ENCODE measurements at places on chromosomes 6 and 20. TPM values are rescaled to one million over a fixed set of nuclear protein-coding genes. Genes with fewer than 3 reads are reported as not detected.

SMPD2 gene
- polyA plus RNA-seq = 5.7 TPM

KIF25 gene
- not detected for polyA plus RNA-seq

GRCh38 chr20:36835453-36836198 is 40.3 kb upstream of the TLDC2 start:
- H3K4me3 ChIP-seq = peak overlapping the region; percentile 63
- peak; percentile 71 for DNase-seq
- no peaks in the 10 kb centered on the region for H3K27me3 ChIP-seq

SRMS gene
- not detected for polyA plus RNA-seq

DNA sequence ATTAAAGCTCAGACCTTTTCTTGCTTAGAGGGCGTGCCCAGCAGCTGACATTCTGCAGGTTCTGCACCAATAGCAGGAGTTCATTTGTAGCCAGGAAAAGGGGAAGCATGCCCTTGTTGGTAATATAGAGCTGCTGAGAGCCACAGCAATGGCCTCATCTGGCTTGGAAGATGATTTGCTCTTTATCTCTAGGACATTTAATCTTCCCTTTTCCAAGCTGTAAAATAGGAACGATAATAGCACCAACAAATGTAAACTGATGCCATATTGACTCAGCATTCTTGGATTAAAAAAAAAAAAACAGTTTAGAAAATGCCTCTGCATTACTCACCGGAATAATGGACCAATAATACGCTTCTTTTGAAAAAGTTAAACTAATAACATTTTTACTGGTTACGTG is 93.4 kb upstream of the SLC2A12 start:
- H3K27ac ChIP-seq = no peak overlapping the region
- H3K4me3 ChIP-seq = no peak overlapping the region
- no peaks in the 10 kb centered on the region for H3K27me3 ChIP-seq
- no peaks in the 10 kb centered on the region for H3K4me1 ChIP-seq
- no peak for DNase-seq
- no peaks in the 10 kb centered on the region for H3K36me3 ChIP-seq

NECAB3 gene
- 2.3 TPM for polyA plus RNA-seq

DNA sequence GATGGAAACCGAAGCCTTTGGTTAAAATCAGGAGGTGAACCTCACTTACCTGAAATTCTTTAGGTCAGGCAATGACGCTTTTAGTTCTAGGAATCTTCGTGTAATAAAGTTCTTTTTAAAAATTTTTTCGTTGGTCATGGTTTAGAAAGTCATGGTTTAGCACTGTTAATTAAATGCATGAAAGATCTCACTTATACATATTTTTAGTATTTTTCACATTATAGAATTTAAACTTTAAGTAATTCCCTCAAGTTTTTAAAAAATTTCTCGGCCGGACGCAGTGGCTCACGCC is 1.1 kb downstream of the DSE start:
- H3K27ac ChIP-seq = no peak overlapping the region
- H3K4me3 ChIP-seq = peak overlapping the region; percentile 64
- no peak for DNase-seq
- peaks cover 9% of the 10 kb centered on the region for H3K4me1 ChIP-seq
- H3K36me3 ChIP-seq = no peaks in the 10 kb centered on the region
- H3K27me3 ChIP-seq = no peaks in the 10 kb centered on the region

GRCh38 chr6:116280933-116281316 is 1.2 kb upstream of the TSPYL1 start:
- H3K27me3 ChIP-seq = no peaks in the 10 kb centered on the region
- peaks cover 13% of the 10 kb centered on the region for H3K36me3 ChIP-seq
- peaks cover 30% of the 10 kb centered on the region for H3K4me1 ChIP-seq
- H3K27ac ChIP-seq = peak overlapping the region; percentile 99
- H3K4me3 ChIP-seq = peak overlapping the region; percentile 86

- no peak for DNase-seq
- no peak overlapping the region for H3K27ac ChIP-seq
- no peaks in the 10 kb centered on the region for H3K27me3 ChIP-seq
Observed at GRCh38 chr6:80316686-80317231, 210.3 kb downstream of the BCKDHB start.

GATA5 gene
- not detected for polyA plus RNA-seq

- no peaks in the 10 kb centered on the region for H3K4me1 ChIP-seq
- H3K36me3 ChIP-seq = no peaks in the 10 kb centered on the region
Observed at GRCh38 chr20:6492271-6493055, 275.0 kb upstream of the BMP2 start.

GRCh38 chr6:40523505-40524172 is 63.5 kb downstream of the LRFN2 start:
- no peaks in the 10 kb centered on the region for H3K27me3 ChIP-seq
- no peak overlapping the region for H3K4me3 ChIP-seq
- no peak overlapping the region for H3K27ac ChIP-seq

SEMG1 gene
- polyA plus RNA-seq = not detected

DNA sequence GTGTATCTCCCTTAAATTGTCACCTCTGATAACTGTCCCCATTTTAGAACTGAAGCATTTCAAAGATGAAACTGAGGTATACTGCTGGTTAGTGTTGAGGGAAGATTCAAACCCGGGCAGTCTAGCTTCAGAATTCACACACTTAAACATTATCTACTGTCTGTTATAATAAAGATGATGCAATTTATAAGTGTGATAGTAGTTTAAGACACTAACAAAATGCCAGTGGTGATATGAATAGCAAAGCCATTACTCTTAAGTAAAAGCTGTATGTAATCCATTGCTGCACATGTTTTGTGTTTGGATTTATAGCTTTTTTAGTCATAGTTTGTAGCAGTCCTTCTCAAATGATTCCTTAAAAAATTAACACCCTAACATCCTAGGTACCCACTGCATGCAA is 19.8 kb downstream of the USP45 start:
- no peaks in the 10 kb centered on the region for H3K27me3 ChIP-seq
- no peaks in the 10 kb centered on the region for H3K36me3 ChIP-seq
- no peak for DNase-seq
- H3K4me3 ChIP-seq = no peak overlapping the region

- peak; percentile 63 for DNase-seq
- no peaks in the 10 kb centered on the region for H3K27me3 ChIP-seq
- peak overlapping the region; percentile 69 for H3K27ac ChIP-seq
- no peaks in the 10 kb centered on the region for H3K36me3 ChIP-seq
- H3K4me1 ChIP-seq = peaks cover 4% of the 10 kb centered on the region
Observed at GRCh38 chr6:26251354-26252076, 113.5 kb upstream of the BTN3A2 start.

SIM1 gene
- polyA plus RNA-seq = not detected

DNA sequence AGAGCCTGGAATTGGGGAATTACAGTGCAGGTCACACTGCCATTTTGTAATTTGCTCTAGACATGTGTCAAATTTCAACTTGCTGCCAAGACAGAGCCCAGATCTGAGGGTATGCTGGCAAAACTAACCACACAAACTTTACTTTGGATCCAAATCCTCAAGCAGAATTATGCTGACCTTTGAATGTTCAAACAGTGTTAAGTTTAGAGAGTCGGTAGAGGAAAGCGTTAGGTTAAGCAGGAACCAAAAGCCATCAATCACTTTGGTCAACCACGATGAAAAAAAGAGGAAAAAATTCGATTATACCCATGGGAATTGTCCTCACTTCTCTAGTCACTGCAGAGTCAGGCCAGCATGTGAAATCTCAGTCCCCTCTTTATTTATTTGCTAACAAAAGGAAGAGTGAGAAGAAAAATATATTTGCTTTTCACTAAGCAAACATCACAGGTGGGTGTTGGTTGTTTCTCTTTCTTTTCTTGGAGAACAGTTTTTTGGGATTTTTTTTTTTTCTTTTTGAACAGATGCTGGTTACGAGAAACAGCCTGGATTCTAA is 105.1 kb upstream of the ADGRF1 start:
- H3K4me3 ChIP-seq = no peak overlapping the region
- no peak overlapping the region for H3K27ac ChIP-seq
- no peaks in the 10 kb centered on the region for H3K27me3 ChIP-seq

- no peak for DNase-seq
- H3K4me1 ChIP-seq = no peaks in the 10 kb centered on the region
- H3K4me3 ChIP-seq = no peak overlapping the region
- H3K27me3 ChIP-seq = no peaks in the 10 kb centered on the region
- H3K36me3 ChIP-seq = no peaks in the 10 kb centered on the region
- no peak overlapping the region for H3K27ac ChIP-seq
Observed at GRCh38 chr6:18186033-18186432, 30.8 kb downstream of the KDM1B start.

KCNK16 gene
- polyA plus RNA-seq = not detected

- H3K4me1 ChIP-seq = no peaks in the 10 kb centered on the region
- H3K36me3 ChIP-seq = no peaks in the 10 kb centered on the region
- H3K27ac ChIP-seq = no peak overlapping the region
- H3K27me3 ChIP-seq = no peaks in the 10 kb centered on the region
Observed at GRCh38 chr6:14701946-14702345, 543.9 kb upstream of the JARID2 start.

CTCFL gene
- polyA plus RNA-seq = not detected

TNFAIP3 gene
- 66.6 TPM for polyA plus RNA-seq

DNA sequence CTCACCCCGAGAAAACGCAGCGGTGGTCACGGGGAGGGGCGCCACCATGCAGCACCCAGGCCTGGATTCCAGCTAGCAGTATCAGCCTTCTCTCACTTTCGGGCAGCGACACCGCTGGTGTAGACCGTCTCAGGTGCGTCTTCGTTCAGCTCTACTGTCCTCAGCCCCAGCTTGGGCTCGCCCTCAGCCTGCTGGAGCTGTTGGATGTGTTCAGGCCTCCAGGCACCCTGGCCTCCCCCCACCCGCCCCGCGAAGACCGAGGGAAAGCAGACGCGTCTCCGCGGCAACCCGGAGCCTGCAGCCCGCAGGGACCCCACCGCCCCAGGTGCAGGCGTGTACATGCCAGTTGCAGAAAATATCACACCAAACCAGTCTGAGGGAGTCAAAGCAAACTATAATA is 60.8 kb upstream of the CARMIL1 start:
- H3K27me3 ChIP-seq = no peaks in the 10 kb centered on the region
- no peak overlapping the region for H3K4me3 ChIP-seq
- no peak for DNase-seq
- no peaks in the 10 kb centered on the region for H3K36me3 ChIP-seq
- H3K4me1 ChIP-seq = no peaks in the 10 kb centered on the region

GRCh38 chr6:41177287-41177686 is 14.4 kb upstream of the TREM2 start:
- H3K27me3 ChIP-seq = no peaks in the 10 kb centered on the region
- no peaks in the 10 kb centered on the region for H3K36me3 ChIP-seq
- no peak overlapping the region for H3K27ac ChIP-seq
- no peak overlapping the region for H3K4me3 ChIP-seq
- DNase-seq = no peak
- H3K4me1 ChIP-seq = no peaks in the 10 kb centered on the region

- no peaks in the 10 kb centered on the region for H3K27me3 ChIP-seq
- no peak overlapping the region for H3K4me3 ChIP-seq
- no peaks in the 10 kb centered on the region for H3K36me3 ChIP-seq
- H3K4me1 ChIP-seq = no peaks in the 10 kb centered on the region
- no peak overlapping the region for H3K27ac ChIP-seq
Observed at GRCh38 chr6:2749969-2750600, 637 bp downstream of the MYLK4 start.

GRCh38 chr6:35984701-35985100 is 39.7 kb downstream of the SLC26A8 start:
- no peaks in the 10 kb centered on the region for H3K27me3 ChIP-seq
- no peaks in the 10 kb centered on the region for H3K4me1 ChIP-seq
- DNase-seq = no peak
- no peak overlapping the region for H3K27ac ChIP-seq

DNA sequence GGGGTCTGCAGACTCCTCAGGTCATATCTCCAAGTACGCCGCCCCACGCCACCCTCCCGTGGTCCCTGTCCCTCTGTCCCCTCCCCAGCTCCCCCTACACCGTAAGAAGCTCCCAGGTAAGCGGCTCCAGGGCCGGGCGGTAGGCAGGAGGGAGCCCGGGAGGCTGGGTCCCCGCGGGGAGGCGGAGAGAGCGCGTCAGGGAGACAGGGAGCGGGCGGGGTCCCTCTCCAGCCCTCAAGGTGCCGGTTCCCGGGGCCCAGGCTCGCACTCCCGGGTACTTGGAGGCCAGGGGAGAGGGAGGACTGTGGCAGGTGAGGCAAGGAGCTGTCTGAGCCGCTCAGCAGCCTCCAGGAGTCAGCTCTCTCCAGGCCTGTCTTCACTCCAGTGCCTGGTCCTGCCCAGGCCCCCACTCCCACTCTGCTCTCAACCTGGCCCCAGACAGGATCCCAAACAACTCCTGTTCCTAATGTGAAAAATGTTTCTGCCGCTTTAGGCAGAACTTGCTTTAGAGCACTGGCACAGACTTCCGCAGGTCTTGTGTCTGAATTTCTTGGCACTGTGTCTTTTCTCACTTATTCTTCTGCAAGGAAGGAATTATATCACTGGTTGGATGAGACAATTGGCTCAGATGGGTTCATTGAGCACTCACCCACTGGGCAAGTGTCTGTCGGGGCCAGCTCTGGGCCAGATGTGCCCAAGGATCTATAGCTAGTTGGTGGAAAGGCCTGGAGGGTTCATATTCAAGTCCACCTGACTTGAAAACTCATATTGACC is 36.6 kb downstream of the HLA-G start:
- H3K4me1 ChIP-seq = no peaks in the 10 kb centered on the region
- H3K27me3 ChIP-seq = no peaks in the 10 kb centered on the region
- no peak for DNase-seq
- H3K27ac ChIP-seq = no peak overlapping the region
- no peak overlapping the region for H3K4me3 ChIP-seq
- H3K36me3 ChIP-seq = no peaks in the 10 kb centered on the region

EFCAB8 gene
- not detected for polyA plus RNA-seq

GRCh38 chr20:9439806-9440205 is 74.6 kb upstream of the LAMP5 start:
- no peaks in the 10 kb centered on the region for H3K4me1 ChIP-seq
- no peaks in the 10 kb centered on the region for H3K27me3 ChIP-seq
- no peak for DNase-seq
- H3K27ac ChIP-seq = no peak overlapping the region
- H3K4me3 ChIP-seq = no peak overlapping the region

DNA sequence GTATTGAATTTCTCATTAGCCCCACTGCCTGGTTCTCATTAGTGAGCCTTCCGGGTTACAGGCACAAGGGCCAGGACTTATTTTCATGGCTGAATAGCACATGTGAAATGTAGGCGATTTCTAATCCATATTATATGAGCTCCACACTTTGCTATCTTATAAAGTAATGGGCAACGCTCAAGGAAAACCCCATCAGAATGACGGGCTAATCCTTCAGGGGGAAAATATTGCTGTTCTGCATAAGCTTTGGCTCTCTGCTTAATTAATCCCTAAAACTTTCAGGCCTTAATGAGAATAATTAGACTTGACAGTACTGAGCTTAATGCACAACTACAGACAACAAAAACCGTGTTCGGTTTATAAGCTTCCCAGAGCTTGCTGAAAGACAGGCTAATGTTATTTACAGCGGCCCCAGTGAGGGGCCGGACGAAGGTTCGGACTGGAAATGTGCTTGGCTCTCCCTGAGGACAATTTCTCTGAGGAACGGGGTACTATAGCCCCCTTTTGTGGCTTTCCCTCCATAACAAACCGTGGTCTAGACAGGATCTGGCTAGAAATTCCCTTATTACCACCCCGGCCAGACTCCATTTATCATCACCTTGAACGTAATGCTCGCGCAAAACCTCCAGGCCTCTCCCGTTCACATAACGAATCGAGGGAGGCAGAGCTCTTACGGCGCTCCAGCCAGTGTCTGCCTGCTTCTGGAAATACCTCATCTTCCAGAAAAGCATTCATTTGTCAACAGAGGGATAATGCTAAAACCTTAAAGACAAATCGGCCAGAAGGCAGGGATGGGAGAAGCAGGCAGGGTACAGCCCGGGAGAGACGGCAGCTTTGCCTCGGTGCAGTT is 164.5 kb downstream of the CD83 start:
- no peak overlapping the region for H3K27ac ChIP-seq
- no peaks in the 10 kb centered on the region for H3K36me3 ChIP-seq
- H3K4me1 ChIP-seq = peaks cover 10% of the 10 kb centered on the region
- DNase-seq = no peak
- no peaks in the 10 kb centered on the region for H3K27me3 ChIP-seq

GTF2H4 gene
- 12.1 TPM for polyA plus RNA-seq

WFDC5 gene
- polyA plus RNA-seq = not detected

All from naive thymus-derived CD4-positive, alpha-beta T cell (primary cell).